HT1080 (cell line): ENCODE measurements at places on chromosomes 7 and 10. TPM values are rescaled to one million over a fixed set of nuclear protein-coding genes. Genes with fewer than 3 reads are reported as not detected.

DNA sequence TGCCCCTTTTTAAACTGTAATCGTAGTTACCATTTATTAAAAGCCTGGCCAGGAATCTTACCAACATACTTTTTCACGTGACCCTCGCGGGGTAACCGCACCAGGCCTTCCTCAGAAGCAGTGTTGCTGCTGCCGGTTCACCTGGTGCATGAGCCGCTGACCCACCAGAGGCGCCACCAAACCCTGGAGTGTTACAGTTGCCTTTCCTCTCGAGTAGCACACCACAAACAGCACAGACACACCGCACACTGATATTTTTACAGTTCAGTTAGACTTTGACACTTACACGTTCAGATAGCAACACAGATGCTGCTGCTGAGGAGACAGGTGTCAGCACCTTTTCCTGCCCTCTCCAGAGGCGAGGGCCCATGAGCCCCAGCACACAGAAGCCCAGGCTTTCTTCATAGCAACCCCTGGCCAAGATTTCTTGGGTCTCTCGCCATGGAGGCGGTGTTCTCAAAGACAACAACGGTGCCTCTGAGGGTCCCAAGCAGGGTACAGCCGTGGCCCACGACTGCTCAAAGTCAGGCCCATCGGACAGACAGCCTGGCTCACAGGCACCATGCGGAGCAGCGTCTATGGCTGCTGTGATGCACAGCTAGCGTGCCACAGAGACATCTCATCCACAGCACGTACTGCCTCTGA is 123.1 kb downstream of the DIP2C start:
- DNase-seq = no peak

The ZNF239 gene
- total RNA-seq = 4.4 and 5.0 TPM in 2 replicates

The IKZF1 gene
- total RNA-seq = not detected in 2 replicates

DNA sequence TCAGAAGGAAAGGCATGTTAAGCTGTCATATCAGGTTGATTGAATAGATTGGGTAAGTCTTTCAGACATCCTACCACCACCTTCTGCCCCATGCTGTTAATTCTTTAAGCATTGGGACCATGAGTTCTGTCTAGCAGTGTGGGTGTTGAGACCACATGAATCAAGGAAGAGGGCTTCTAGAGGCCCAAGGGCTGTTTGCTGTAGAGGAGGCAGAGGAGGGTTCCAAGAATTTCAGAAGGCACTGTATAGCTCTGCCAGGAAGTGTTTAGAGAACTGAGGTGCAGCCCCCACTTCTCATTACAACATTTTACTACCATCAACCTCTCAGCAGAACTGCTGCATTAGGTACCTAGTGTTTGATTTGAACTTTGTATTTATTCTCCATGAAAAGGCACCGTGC is 720.2 kb downstream of the AUTS2 start:
- no peak for DNase-seq

- no peak for DNase-seq
Observed at GRCh38 chr7:43808410-43808809, 49.9 kb downstream of the BLVRA start.

- peak; percentile 54 for DNase-seq
Observed at GRCh38 chr7:84058311-84059076, 136.1 kb downstream of the SEMA3A start.

- DNase-seq = no peak
Observed at GRCh38 chr7:134255814-134256213, 60.9 kb downstream of the SLC35B4 start.

- DNase-seq = no peak
Observed at GRCh38 chr7:126436213-126436868, 816.4 kb downstream of the GRM8 start.

DNA sequence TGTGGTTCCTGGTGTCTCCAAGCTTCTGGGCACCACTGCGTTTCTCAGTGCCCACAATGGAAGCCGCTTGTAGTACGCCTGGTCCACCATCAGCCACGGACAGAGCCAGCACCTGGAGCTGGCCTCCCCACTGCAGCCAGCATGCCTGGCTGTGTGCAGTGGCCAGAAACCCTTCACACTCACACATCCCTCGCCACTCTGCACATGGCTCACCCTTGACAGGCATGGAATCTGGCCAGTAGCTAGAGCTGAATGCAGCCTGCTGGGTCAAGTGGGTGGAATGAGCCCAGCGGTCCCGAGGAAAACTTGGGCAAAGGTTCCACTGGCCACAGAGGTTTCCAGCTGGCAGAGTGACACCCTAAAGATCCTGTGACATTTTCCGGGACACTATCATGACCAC is 146.0 kb upstream of the ADO start:
- no peak for DNase-seq

DNA sequence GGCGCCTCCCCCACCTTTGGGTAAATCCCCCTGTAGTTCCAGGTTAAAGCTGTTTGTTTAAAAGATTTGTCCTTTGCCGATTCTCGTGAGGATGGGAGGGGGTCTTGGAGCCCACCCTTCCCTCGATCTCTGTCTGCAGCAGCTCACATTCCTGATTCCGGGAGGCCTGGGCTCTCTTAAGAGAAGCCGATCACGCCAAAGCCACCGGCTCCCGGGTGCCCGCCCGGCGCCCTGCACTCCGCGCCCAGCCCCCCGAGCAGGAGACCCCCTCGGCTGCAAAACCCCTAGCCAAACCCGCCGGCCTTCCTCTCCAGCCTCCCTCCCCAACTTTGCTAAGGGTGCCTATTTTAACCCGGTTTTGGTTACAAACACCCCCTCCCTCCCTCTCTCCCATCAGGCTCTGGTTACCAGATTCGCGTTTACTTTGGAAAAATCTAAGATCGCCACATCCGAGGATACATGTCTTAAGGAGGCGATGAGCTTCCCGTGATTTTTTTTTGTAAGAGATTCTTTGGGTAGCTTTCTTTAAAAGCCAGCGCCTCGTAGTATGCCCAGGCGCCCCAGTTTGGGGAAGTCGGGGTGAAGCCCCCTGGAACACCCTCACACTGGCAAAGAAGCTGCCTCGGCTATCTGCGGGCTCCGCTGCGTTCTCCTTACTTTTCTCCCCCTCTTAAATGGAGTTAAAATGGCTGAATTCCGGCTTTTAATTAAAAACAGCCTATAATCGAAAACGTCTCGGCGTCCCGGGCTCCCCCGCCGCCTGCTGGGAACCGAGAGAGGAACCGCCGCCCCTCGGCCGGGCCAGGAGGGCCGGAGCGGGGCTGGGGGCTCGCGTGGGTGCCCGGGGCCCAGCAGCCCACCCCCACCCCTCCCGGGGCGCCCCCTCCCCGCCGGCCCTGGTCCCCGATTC is 983 bp downstream of the TNRC18 start:
- peak; percentile 33 for DNase-seq

The TCERG1L gene
- not detected in 2 replicates for total RNA-seq

The HNRNPH3 gene
- 17.6 and 20.9 TPM in 2 replicates for total RNA-seq

DNA sequence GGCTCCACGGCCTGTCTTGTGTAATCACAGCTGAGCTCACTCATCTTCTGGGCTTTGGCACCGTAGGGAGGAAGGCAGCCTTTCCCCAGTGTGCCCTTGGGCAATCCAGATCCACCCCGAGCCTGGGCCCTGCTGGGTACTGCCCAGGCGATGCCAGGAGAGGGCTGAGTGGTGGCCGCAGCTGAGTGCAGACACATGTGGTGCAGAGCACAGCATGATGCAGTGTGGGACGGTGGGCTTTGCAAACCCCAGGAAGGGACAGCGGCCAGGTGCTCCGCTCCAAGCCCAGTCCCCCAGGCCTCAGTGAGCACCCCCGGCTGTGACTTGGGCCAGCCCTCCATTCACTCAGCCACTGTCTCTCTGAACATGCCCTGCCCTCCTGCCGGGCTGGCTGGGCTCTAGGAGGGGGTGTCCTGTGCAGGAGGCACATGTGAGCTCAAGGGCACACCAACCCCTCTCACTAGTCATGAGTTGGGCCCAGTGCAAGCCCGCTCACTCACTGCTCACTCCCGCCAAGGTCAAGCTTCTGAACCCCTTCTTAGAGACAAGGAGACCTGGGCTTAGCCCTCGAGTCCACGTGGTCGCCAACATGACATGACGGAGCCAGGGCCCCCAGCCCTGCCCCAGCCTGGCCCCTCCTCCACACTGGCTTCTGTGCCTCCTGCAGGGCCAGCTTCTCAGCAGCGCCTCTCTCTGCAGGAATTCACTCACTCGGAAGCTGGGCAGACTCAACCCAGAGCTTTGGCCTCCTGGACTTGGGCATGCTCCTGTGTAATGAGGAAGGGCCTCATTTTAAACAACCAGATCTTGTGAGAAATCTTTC is 77.5 kb upstream of the INSIG1 start:
- no peak for DNase-seq
